Frontal cortex (tissue), 4 donors: ENCODE measurements at places on chromosomes 4 and X. TPM values are rescaled to one million over a fixed set of nuclear protein-coding genes. Genes with fewer than 3 reads are reported as not detected.

FIP1L1 gene
- total RNA-seq: 105 TPM

ZDHHC15 gene
- 14.3 TPM for total RNA-seq

SRPX2 gene
- 0.41 TPM for total RNA-seq

FMR1NB gene
- total RNA-seq: not detected

FDCSP gene
- total RNA-seq: not detected

MAPK10 gene
- 177 TPM for total RNA-seq

ASMTL gene
- total RNA-seq: 10.6 TPM

HPSE gene
- total RNA-seq: 0.82 TPM

TRMT44 gene
- 11.8 TPM for total RNA-seq

FRG2 gene
- not detected for total RNA-seq

PDLIM3 gene
- total RNA-seq: 14.3 TPM

DSPP gene
- 0.41 TPM for total RNA-seq
